ENCODE measurements at places on chromosomes 3 and 15. TPM values are rescaled to one million over a fixed set of nuclear protein-coding genes. Genes with fewer than 3 reads are reported as not detected.
A peak's percentile ranks its signal among the peaks of the same experiment; 100 is the strongest.

XIRP1 gene
- total RNA-seq, result not detected

ISLR gene
- total RNA-seq, result 15.1 TPM

- no peaks in the 10 kb centered on the region for H3K36me3 ChIP-seq
- H3K4me3 ChIP-seq, result no peak overlapping the region
- no peaks in the 10 kb centered on the region for H3K4me1 ChIP-seq
- no peaks in the 10 kb centered on the region for H3K27me3 ChIP-seq
- H3K27ac ChIP-seq, result no peak overlapping the region
Measured at GRCh38 chr15:69731081-69731330, 278.4 kb downstream of the RPLP1 start.

DNA sequence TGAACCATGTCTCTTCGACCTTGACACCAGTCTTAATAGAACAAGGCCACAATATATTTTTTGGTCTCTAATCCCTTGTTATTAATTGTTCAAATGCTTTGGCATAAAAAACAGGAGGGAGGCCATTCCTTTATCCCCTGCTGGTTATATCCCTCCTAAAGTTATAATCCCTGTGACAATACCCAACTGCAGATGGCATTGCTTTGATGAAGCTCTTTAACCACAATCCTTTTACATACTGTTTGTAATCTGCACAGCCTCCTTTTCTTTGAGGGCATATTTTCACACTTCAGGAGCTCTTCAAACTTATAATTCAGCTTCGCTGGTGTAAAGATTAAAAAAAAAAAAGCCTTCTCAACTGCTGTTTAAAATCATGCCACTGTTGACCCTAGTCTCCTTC is 919.0 kb downstream of the EPHA3 start:
- no peak overlapping the region for H3K4me3 ChIP-seq
- no peak overlapping the region for H3K27ac ChIP-seq
- no peak for DNase-seq

DNA sequence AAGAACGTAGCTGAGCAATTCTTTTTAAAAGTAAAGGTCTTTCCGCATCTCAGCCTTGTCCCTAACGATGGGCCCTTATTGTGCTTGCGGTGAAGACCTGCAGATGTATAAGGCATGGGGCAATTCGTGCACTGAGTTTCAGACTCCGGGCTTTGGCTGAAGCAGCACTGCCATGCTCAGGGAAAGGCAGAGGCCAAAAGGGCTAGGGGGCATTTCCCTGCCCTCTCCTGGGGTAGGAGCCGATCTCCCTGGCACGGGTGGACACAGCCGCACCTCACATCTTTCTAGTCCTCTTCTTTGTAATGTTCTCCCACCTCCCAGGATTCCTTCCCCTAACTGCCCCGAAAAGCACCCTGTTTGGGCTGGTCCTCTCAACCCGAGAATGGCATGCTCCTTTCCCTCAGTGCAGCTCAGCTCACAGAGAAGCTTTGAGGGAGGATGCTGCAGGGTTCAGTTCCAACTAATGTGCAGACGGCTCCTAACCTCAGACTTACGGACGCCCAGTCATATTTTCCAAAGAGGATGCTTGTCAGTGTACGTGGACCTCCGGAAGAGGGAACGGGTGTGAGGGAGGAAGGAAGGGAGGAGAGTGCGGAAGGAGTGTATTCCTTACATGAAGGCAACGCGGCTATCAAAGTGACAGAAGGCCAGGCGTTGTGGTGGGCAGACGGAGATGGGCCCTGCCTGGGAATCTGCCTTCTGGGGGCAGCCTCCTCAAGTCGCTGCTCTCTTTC is 61.2 kb downstream of the SYNM start:
- peaks cover 41% of the 10 kb centered on the region for H3K36me3 ChIP-seq
- H3K27me3 ChIP-seq, result no peaks in the 10 kb centered on the region
- no peak overlapping the region for H3K4me3 ChIP-seq
- no peak for DNase-seq
- H3K27ac ChIP-seq, result peak overlapping the region; percentile 86
- H3K4me1 ChIP-seq, result peaks cover 22% of the 10 kb centered on the region

GRCh38 chr15:72133211-72133610 is 15.0 kb downstream of the SENP8 start:
- no peaks in the 10 kb centered on the region for H3K36me3 ChIP-seq
- peaks cover 10% of the 10 kb centered on the region for H3K4me1 ChIP-seq
- no peak overlapping the region for H3K27ac ChIP-seq
- no peak for DNase-seq
- no peaks in the 10 kb centered on the region for H3K27me3 ChIP-seq

GRCh38 chr3:186365202-186365974 is 3.4 kb upstream of the DGKG start:
- H3K27ac ChIP-seq, result peak overlapping the region; percentile 33
- no peak overlapping the region for H3K4me3 ChIP-seq
- peaks cover 56% of the 10 kb centered on the region for H3K27me3 ChIP-seq
- peaks cover 20% of the 10 kb centered on the region for H3K4me1 ChIP-seq
- no peaks in the 10 kb centered on the region for H3K36me3 ChIP-seq
- no peak for DNase-seq

SAMD7 gene
- total RNA-seq, result not detected

ARPIN gene
- total RNA-seq, result 12.0 TPM

DNA sequence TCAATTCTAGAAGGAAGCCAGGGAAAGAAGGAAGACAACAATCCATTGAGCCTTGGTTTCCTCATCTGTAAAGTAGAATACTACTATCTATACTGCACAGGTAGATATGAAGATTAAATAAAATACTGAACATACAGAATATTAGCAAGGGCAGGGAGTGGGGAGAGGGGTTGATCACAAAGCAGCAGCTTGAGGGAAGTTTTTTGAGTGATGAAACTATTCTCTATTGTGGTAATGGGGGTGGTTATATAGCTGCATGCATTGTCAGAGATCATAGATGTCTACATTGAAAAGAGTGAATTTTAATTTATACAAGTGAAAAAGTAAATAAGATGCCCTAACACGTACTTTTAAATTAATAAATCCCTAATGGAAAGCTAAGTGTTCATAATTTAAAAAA is 242.6 kb upstream of the LRTM1 start:
- H3K4me3 ChIP-seq, result no peak overlapping the region
- H3K4me1 ChIP-seq, result no peaks in the 10 kb centered on the region
- H3K27ac ChIP-seq, result no peak overlapping the region
- no peaks in the 10 kb centered on the region for H3K36me3 ChIP-seq

DNA sequence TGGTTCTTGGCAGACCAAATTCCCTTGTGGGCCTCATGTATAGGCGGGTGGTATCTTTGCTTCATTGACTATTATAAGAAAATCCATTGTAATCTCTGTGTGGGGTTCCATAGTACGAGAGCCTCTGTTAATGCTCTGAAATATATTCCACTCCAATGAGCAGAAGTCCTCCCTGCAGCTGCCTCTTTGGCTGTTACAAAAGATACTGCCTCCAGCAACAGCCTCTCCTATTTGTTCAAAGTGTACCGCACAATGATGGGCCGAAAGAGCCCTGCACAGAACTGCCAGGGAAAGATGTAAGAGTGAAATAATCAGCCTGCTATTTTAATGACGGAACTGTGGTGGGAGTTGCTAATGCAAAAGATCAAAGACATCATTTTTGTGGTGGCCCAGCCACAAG is 48.9 kb downstream of the GRK7 start:
- H3K27ac ChIP-seq, result no peak overlapping the region
- H3K4me1 ChIP-seq, result no peaks in the 10 kb centered on the region
- DNase-seq, result peak; percentile 8
- H3K4me3 ChIP-seq, result no peak overlapping the region

TM6SF1 gene
- not detected for total RNA-seq

- H3K4me1 ChIP-seq, result peaks cover 48% of the 10 kb centered on the region
- H3K27ac ChIP-seq, result peak overlapping the region; percentile 90
- H3K27me3 ChIP-seq, result no peaks in the 10 kb centered on the region
- peak overlapping the region; percentile 82 for H3K4me3 ChIP-seq
Measured at GRCh38 chr3:52053307-52054304, 2.8 kb downstream of the DUSP7 start.

ZKSCAN7 gene
- total RNA-seq, result 2.0 TPM

- DNase-seq, result peak; percentile 59
- no peak overlapping the region for H3K4me3 ChIP-seq
- H3K4me1 ChIP-seq, result no peaks in the 10 kb centered on the region
- no peaks in the 10 kb centered on the region for H3K27me3 ChIP-seq
Measured at GRCh38 chr3:85821130-85821756, 862.5 kb downstream of the CADM2 start.

GRCh38 chr3:23966328-23966727 is 21.2 kb downstream of the NR1D2 start:
- H3K36me3 ChIP-seq, result peaks cover 75% of the 10 kb centered on the region
- no peak overlapping the region for H3K4me3 ChIP-seq
- H3K27ac ChIP-seq, result no peak overlapping the region
- H3K4me1 ChIP-seq, result peaks cover 44% of the 10 kb centered on the region
- H3K27me3 ChIP-seq, result no peaks in the 10 kb centered on the region

GRCh38 chr15:40358471-40359353 is 693 bp downstream of the DISP2 start:
- H3K27me3 ChIP-seq, result peaks cover 3% of the 10 kb centered on the region
- DNase-seq, result no peak
- no peaks in the 10 kb centered on the region for H3K36me3 ChIP-seq
- H3K4me3 ChIP-seq, result peak overlapping the region; percentile 66
- peaks cover 19% of the 10 kb centered on the region for H3K4me1 ChIP-seq

DNA sequence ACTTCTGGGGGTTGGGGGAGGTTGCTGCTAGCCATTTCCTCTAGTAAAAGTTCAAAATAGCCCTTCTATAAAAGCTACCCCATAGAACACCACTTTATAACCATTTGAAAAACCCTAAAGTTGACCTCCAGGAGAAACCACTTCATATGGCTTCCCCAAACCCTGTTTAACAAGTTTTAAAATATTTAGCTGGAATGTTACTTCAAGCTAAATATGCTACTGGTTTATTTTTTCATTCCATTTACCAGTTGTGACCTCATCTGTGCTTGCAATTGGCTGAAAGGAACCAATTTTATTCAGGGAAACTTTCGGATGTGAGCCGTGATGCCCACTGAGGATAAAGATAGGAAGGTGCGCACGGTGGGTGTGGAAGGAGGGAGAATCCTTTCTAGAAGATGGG is 221.3 kb downstream of the SUCLG2 start:
- H3K4me3 ChIP-seq, result no peak overlapping the region
- H3K27ac ChIP-seq, result no peak overlapping the region
- DNase-seq, result no peak
- no peaks in the 10 kb centered on the region for H3K36me3 ChIP-seq
- H3K27me3 ChIP-seq, result no peaks in the 10 kb centered on the region

- no peak overlapping the region for H3K27ac ChIP-seq
- peaks cover 7% of the 10 kb centered on the region for H3K4me1 ChIP-seq
- no peak for DNase-seq
- no peak overlapping the region for H3K4me3 ChIP-seq
- peaks cover 47% of the 10 kb centered on the region for H3K36me3 ChIP-seq
Measured at GRCh38 chr3:129106866-129107565, 14.6 kb downstream of the RAB43 start.

- no peaks in the 10 kb centered on the region for H3K27me3 ChIP-seq
- no peak for DNase-seq
Measured at GRCh38 chr3:51735039-51735438, 28.2 kb downstream of the GRM2 start.

C3orf80 gene
- total RNA-seq, result not detected
